ENCODE measurements at places on chromosomes 13 and 19. TPM values are rescaled to one million over a fixed set of nuclear protein-coding genes. Genes with fewer than 3 reads are reported as not detected.
A peak's percentile ranks its signal among the peaks of the same experiment; 100 is the strongest.

The PPFIA3 gene
- 4.1 TPM for total RNA-seq

The PDE4C gene
- total RNA-seq, result 1.1 TPM

GRCh38 chr19:17078920-17079709, 3.5 kb downstream of the MYO9B start:
- no peak for DNase-seq

GRCh38 chr13:21511849-21512248, 52.7 kb upstream of the ZDHHC20 start:
- DNase-seq, result no peak

DNA sequence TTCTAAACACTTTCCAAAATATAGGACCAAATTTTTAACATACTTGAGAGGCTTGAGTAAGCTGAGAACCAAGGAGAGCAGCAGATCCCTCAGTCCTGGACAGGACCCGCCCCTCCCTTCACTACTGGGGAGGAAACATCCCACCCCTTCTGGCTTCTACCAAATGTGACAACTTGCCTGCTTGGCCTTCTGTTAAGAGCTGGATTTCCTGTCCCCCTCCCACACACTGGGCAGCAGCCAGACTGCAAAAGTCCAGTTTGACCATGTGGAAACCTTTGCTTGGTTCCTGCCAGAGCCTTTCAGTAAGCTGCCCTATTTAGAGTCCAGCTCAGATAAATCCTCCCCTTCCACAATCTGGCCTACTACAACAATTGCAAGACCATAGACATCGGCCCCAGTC, 84.3 kb downstream of the FGF14 start:
- DNase-seq, result peak; percentile 90

DNA sequence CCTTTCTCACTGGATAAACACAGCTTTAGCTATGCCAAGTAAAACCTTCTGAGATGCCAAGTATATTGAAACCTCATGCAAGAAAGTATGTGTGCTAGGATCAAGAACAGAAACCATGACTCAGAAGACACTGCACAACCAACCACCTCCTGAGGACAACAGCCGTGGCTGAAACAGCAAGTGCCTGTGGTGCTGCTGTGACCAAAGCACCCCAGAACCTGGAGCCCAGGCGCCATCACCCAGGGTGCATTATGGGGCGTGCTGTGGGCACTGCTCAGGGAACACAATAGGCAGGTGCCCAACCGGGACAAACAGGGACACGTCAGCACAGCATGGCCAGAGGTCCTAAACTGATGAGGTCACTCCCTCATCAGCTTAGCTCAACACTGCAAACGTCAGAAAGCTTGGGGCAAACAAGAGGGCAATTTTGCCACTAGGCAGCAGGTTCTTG, 101.3 kb upstream of the SLC15A1 start:
- no peak for DNase-seq

DNA sequence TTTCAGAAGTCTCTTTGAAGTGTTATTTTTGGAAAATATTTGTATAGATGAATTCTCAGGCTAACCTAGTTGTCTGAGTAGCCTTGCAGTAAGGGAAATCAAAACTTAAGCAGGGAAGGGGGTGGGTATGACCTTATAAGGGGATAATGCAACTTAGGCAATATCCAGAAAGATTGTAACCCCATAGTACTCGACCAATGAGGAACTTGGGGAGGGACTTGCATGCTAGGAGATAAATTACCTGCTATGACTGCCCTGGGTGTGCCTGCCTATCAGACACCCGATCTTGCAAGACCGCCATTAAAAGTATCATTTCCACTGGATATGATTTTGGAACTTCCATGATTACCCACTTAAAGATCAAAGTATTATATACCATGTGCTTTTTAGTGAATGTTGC, 23.0 kb upstream of the RFXAP start:
- no peak for DNase-seq

DNA sequence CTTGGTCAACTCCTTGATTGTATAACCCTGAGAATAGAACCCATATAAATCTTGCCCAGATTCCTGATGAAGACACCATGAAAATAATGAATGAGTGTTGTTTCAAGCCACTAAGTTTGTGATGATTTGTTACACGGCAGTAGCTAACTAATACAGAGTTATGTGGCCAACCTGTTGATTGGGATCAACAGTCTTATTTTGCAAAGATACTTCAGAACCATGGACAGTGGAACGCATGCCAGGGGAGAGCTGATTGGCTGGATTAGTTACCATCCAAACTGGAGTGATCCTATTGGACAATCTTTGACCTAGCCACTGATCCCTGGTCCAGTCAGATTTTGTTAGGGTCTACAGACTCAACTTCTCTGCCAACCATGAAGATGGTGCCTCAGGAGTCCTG, 26.6 kb downstream of the CD70 start:
- DNase-seq, result no peak

DNA sequence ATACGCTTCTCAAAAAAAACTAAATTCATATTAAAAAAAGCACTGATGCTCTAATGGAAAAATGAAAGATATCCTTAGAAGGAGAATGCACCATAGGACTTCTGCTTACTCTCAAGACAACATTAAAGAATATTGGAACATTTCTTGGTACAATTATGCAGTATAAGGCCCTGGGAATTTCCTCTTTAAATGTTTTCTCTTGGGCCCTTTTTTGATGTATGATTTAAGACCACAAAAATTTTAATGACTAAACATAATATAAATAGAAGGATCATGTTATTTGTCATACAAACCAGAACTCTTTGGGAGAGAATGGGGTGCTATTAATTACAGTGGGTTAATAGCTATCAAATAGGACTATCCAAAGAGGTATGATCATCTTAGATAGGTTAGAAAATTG, 403.7 kb downstream of the FGF14 start:
- no peak for DNase-seq

All from Right ventricle myocardium inferior (tissue), 1 donor.